ENCODE measurements at places on chromosomes 5 and 9. TPM values are rescaled to one million over a fixed set of nuclear protein-coding genes. Genes with fewer than 3 reads are reported as not detected.

Gene GRXCR2
- total RNA-seq, result not detected

Gene SH3PXD2B
- 0.33 TPM for total RNA-seq

Gene SELENOP
- 0.38 TPM for total RNA-seq

Gene FAM169A
- total RNA-seq, result 7.9 TPM

Gene BNC2
- total RNA-seq, result 1.0 TPM

Gene BTNL3
- total RNA-seq, result not detected

Gene SLC6A18
- not detected for total RNA-seq

Gene SLC45A2
- total RNA-seq, result not detected

Gene AGXT2
- total RNA-seq, result not detected

Gene HCN1
- total RNA-seq, result not detected

Gene DRD1
- total RNA-seq, result not detected

Gene MAN1B1
- 55.8 TPM for total RNA-seq

Gene MLANA
- not detected for total RNA-seq

Gene BHMT
- total RNA-seq, result not detected

Gene NTRK2
- total RNA-seq, result 2.4 TPM

Gene SH3GL2
- not detected for total RNA-seq

Gene KCNV2
- total RNA-seq, result not detected

Gene IL5
- total RNA-seq, result 7.2 TPM

Gene NLN
- total RNA-seq, result 39.4 TPM

Gene CDH12
- total RNA-seq, result not detected

Gene SPINK7
- not detected for total RNA-seq

Gene LCN9
- total RNA-seq, result not detected

Gene PCDHGB4
- total RNA-seq, result 0.39 TPM

Gene TPPP
- 0.05 TPM for total RNA-seq

Gene KIF4B
- total RNA-seq, result not detected

Gene DNM1
- 1.1 TPM for total RNA-seq

Gene CTXN3
- not detected for total RNA-seq

Gene SOX30
- total RNA-seq, result not detected

Gene NUDT2
- total RNA-seq, result 16.4 TPM

Gene NUTM2F
- not detected for total RNA-seq

Gene SAPCD2
- 9.5 TPM for total RNA-seq

Gene ZNF483
- 2.8 TPM for total RNA-seq

Gene BTNL8
- not detected for total RNA-seq

Gene TCERG1
- total RNA-seq, result 82.3 TPM

Gene ABHD17B
- total RNA-seq, result 29.2 TPM

Gene TAS2R1
- not detected for total RNA-seq

Gene SHOC1
- total RNA-seq, result not detected

Gene GPSM1
- total RNA-seq, result 1.7 TPM

Gene FAM153A
- total RNA-seq, result 3.8 TPM

Gene TEX48
- not detected for total RNA-seq

Gene IFNK
- total RNA-seq, result not detected

Gene GLRA1
- not detected for total RNA-seq

Gene PCDHGC5
- not detected for total RNA-seq

Gene OTULINL
- 10.7 TPM for total RNA-seq

Gene CHSY3
- total RNA-seq, result 2.3 TPM

Gene GABRA6
- not detected for total RNA-seq

Gene PCAT7
- total RNA-seq, result not detected
